ENCODE measurements at places on chromosomes 6 and 20.

DNA sequence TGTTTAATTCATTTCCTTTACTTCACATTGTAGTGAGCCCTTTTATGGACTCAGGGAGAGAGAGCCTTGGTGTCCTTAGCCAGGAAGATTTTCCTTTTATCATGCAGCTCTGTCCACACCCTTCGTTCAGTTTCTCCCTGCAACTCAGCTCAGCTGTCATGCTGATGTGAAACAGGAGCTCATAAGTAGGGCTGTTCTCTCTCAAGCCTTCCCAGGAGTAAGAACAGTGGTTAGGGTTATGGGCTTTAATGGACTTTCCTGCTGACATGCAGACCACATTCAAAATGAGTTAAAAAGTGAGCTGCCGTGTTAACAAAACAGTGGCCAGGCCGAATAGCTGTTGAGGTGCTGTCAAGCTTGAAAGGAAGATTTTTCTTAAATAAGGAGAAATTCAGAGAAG, 104.1 kb downstream of the BCKDHB start:
- no peak for DNase-seq

- no peak for DNase-seq
These were observed 28.5 kb downstream of the HLA-B start for GRCh38 chr6:31328355-31328960.

DNA sequence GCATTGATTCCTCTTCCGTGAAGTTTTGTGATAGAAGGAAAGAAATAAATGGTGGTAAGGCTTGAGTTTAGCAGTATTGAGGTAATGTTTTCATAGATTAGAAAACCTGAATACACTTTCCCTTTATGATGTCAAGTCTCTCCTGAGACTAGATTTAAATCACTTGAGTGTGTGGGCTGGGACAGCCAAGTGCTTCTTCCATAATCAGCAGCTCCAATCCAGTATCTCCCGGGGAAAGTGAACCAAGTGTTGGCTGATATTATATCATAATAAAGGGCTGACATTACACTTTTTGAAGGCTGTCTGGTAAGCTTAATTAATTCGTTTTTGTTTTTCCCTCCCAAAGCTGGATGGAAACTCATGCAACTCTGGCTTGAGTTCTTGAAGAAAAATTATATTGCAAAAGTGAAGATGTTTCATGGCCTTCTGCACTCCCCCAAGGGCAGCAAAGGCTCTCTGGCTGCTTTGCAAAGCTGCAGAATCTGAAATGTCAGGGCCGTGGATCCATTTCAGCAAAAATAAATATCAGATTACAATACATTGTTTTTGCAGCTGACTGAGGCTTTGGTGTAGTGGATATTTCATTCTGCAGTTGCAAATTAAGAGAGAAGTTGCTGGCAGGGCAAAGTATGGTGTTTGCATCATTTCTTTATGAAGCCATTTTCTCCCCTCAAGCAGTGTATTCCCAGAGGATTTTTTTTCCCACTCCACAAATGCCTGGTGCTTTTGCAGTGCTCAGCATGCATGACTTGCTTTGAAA, 101.2 kb downstream of the MKKS start:
- DNase-seq, result no peak

DNA sequence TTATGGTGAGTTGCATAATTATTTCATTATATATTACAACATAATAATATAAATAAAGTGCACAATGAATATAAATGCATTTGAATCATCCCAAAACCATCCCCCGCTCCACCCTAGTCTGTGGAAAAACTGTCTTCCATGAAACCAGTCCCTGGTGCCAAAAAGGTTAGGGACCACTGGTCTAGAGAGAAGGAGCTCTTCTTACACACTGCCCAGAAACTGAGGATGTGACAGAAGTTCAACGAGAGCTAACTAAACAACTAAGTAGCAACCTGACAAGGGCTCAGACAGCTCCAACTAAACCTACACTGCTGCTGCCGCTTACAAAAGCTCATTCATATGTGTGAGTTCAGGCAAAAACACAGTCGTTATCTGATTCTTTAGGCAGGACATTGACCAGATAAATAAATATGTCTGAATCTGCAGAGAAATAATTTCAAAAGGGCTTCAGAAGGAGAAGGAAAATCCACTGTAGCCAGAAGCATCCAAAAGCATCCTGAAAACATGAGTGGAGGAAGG, 125.9 kb downstream of the ATXN1 start:
- DNase-seq, result no peak

GRCh38 chr6:41653691-41654090, 15.4 kb downstream of the MDFI start:
- no peak for DNase-seq

- no peak for DNase-seq
These were observed 860.8 kb upstream of the MAP3K7 start for GRCh38 chr6:91447530-91448254.

GRCh38 chr20:39800111-39800510, 838.0 kb downstream of the DHX35 start:
- no peak for DNase-seq

DNA sequence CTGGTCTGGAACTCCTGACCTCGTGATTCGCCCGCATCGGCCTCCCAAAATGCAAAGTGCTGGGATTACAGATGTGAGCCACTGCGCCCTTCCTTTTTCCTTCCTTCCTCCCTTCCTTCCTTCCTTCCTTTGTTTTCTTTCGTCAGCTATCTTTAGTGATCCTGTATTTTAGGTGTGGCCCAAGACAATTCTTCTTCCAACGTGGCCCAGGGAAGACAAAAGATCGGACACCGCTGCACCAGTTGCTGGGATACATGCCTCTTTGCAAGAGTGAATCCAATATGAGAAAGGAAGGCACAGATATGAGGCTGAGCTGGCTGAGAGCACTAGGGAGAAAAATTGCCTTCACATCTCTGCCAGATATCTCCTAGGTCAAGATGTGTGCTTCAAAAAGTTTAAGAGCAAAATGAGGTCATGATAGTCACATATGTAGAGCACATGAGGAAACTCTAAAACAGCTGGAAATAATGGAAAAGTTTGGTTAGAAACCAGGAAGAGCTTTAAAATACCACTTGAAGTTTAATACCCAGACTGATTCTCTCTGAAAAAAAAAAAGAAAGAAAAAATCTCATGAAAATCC, 41.8 kb downstream of the OR2B2 start:
- no peak for DNase-seq

DNA sequence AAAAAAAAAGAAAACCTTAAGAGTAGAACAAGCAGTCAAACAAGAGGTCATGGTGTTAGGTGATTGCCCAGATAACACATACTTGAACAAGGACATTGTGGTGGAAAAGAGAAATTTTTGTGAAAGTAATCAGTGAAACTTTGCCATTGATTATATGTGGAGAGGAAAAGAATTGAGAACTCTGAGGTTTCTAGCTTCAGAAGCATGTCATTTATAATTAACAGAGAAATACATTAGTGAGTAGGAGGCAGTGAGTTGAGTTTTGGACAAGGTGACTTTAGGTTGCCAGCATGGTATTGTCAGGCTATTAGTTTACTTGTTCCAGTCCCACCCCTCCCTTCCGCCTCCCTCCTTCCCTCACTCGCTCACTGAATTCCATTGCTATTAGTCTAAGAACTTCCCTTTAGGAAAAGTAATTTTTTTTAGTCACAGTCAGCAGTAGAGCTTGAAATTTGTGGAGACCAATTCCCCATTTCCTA, 17.2 kb downstream of the TAB2 start:
- no peak for DNase-seq

DNA sequence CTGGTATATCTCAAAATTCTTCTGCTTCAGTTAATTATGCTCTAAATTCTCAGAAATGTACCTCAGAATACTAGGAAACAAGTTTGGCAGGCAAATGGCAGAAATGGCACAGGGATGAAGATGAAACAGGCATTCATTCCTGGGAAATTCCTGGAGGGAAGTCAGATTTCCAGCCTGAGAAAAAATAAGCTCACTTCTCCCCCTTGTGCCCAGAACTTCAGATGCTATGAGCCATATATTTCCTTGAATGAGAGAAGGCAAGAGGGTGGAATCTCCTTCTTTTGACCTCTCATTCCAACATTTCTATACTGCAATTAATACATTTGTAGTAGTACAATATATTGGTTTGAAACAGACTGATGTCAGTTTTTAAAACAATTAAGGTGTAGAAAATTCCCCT, 22.8 kb downstream of the RGS17 start:
- DNase-seq, result no peak

- no peak for DNase-seq
These were observed 4.4 kb downstream of the ZKSCAN3 start for GRCh38 chr6:28353981-28354676.

GRCh38 chr6:71510057-71510713, 221.6 kb downstream of the OGFRL1 start:
- no peak for DNase-seq

DNA sequence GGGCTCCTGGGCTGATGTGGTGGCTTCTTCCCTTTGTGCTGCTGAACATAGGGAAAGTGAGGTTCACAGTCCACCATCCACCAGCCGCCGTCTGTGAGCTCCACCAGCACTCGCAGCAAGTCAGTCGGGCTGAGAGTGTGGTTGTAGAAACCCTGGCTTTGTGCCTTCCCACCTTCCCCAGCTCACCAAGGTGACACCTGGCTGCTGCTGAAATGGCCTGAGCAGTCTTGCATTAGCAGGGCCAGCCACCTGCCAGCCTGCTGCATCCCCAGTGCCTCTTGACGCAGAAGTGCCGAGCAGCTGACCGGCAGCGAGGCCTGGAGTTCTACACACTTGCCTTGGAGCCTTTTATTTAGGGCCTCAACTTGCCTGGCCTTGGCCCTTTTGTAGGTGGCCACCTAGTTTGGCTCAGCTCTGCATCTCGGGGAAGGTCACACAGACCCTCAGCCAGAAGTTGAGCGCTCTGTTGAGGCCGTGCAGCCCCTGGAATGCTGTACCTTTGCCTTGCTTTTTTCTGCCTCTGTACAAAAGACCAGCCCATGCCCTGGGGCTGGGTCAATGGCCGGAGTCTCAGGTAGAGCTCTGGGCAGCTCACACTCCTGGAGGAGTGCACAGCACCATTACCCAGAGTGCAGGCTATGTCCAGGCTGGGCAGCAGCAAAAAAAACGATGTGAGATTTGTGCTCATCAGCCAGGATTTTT, 76.5 kb downstream of the PTPN1 start:
- DNase-seq, result no peak

DNA sequence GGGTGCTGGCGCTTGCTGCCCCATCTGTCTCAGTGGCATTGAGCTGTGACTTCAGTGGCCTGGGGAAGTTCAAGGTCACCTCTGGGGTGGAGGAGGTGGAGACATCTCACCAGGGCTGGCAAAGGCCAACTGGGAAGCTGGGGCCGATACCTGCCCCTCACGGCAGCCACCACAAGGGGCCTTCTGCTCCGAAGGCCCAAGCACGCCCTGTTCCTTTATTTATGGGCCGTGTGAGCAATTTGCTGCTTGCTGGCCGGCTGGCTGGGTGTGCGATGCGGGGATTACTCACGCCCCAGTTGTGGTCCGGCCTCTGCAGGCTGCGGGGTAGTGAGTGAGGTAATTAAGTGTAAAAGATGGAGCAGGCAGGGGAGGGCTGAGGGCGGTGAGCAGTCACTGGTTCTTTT, 13.2 kb upstream of the SCRT2 start:
- DNase-seq, result no peak

DNA sequence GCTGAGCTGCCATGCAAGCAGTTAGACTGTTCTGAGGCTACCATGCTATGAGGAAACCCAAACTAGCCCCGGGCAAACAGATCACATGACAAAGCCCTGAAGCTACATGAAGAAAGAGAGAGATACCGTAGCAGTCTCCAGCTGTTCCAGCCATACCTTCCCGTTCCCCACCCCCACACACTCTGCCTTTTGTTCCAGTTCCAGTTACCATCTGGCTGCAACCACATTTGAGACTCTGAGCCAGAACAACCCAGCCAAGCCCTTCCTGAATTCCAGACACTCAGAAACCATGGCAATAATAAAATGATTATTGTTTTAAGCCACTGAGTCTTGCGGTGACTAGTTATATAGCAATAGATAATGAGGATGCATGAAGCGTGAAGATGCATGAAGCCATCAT, 28.3 kb downstream of the RIN2 start:
- no peak for DNase-seq

- no peak for DNase-seq
These were observed 47.8 kb downstream of the ILRUN start for GRCh38 chr6:34648806-34649205.

DNA sequence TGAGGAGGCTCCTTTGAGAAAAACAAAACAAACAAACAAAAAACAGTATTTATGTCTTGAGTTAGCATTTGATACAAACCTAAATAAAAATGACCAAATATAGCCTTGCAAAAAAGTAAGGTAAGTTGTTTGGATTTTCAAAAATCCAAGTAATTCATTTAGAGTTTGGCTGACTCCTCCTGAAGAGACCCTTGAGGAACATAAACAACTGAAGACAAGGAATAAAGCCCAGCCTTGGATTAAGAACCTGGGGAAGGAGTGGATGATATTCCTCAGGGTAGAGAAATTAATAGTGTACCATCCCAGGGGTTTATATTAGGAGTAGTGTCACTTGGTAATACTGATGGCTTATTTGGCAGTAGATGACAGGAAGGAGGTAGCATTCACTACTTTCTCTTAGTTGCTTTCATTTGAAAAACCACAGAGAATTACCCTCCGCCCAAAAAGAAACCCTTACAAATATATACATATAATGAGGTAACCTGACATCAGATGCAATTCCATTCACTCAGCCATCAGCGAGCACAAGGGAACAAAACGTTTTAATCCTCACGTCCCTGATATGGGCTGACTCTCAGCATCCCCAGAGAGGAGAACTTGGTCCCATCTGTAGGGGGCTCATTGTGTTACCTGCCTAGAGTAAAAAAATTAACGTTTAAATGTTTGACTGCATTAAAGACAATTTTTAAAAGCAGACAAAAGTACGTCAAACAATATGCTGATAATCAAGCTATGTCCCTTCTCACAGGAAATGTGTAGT, 57.0 kb downstream of the SOBP start:
- no peak for DNase-seq

GRCh38 chr6:12769556-12770256, 53.1 kb downstream of the PHACTR1 start:
- DNase-seq, result no peak

DNA sequence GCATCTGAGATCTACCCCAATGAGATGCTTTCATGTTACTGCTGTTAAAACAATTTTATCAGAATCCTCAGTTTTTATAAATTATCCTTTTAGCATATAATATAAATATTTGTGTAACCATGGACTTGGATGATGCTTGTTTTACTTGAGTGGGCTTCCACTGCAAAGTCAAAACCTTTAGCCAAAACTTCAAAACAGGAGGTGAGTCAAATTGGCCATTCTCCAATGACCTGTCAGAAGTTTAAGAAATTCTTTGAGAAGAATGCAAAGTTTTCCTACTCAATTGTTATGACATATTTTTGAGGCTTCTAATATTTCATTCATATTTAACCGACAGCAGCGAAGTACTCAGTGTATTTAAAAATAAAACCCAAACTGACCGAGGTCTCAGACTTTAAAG, 507.9 kb downstream of the EYS start:
- DNase-seq, result no peak

GRCh38 chr6:165817771-165818170, 154.7 kb upstream of the PDE10A start:
- no peak for DNase-seq
